ENCODE measurements at places on chromosomes 6 and 20.

DNA sequence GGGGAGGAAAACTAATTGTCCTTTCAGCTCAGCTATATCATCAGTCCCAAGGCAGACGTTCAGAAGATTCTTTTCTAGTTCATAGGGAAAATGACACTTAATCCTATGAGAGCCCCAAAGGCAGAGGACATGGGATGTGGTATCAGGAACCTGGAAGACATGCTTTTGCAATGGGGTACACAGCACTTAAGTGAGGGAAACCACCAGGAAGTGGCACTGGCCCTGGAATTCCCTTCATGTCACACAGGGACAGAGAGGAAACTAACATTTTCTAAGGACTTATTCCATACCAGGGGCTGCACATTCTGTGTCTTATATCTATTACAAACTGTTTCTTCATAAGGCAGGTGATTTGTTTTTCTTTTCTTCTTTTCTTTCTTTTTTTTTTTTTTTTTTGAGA lies 28.2 kb downstream of the VPS52 start:
- no peak for DNase-seq

GRCh38 chr6:17600527-17601385 lies 654 bp downstream of the FAM8A1 start:
- no peak for DNase-seq

- no peak for DNase-seq
These were observed 104.4 kb upstream of the BTBD3 start for GRCh38 chr20:11813106-11813890.

- DNase-seq = no peak
These were observed 27.2 kb downstream of the ARID1B start for GRCh38 chr6:156804402-156804801.

DNA sequence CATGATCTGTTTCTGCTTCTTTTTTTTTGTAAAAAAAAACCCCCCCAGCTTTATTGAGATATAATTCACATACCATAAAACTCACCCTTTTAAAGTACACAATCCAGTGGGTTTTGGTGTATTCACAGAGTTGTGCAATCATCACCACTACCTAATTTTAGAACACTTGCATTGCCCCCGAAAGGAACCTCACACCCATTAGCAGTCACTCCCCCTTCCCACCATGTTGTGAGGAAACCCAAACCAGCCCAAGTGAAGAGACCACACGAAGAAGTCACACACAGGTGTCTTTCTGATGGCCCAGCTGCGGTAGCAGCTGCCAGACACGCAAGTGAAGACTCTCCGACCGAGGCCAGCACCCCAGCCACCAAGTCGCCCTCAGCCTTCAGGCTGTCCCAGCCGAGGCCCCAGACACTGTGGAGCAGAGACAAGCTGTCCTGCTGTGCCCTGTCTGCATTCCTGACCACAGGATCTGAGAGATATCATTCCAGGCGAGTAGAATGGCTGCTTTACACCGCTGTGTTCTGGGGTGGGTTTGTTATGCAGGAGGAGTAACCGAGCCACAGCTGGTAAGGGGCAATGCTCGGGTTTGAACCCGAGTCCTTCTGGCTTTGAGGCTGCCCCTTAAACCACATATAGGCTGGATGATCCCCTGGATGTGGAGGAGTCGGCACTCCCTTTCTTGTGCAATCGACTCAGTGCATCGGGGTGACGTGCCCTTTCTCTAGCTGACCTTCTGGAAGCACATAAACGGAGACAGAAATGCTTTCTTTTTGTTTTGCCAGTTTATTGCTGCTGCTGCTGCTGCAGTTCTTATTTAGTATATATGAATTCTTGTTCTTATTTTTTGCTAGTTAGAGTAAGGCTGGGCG lies 59.1 kb upstream of the PTPN1 start:
- DNase-seq = no peak

DNA sequence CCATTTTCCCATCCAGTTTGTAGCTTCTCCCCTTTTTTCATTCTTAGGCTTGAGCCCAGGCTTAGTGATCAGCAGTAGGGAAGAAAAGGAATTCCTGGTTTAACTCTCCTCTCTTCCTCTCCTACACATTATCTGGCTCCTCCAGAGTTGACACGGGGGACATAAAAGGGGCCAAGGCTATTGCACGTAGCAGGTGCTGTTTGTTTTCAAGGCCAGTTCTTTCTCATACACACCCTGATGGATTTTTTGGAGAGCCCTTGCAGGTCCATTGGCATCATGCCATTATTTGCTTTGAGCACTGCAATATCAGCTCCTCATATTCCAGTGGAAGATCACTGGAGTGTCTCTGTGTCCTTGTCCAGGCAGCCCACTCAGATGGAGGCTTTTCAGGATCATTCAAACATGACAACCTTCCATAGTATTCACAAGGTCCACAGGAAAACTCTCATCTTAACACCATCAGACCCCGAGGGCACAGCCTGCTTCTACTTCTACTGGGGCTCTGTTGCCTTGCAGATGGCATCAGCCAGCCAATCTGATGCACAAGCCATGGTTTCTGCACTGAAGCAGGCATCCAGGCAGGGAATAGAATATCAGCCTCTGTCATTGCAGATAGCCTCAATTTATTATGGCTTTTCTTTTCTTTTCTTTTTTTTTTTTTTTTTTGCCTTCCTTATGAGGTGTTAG lies 18.8 kb downstream of the PLCB4 start:
- no peak for DNase-seq

- no peak for DNase-seq
These were observed 127.4 kb upstream of the MAP3K7 start for GRCh38 chr6:90714319-90714718.

DNA sequence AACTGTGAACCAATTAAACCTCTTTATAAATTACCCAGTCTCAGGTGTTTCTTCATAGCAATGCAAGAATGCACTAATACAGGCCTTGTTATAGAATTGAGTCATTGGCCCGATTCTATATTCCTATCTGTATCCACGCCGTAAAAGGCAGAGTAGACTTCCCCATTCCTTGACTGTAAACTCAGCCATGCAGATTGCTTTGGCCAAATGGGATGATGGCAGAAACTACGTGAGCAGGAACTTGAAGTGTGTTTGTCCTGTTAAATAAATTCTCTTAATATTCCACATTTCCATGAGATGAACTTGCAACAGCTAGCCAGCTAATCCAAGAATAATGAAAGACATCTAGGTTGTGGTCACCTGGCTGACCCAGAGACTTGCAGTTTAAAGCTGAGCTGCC lies 3.9 kb upstream of the SAYSD1 start:
- no peak for DNase-seq

DNA sequence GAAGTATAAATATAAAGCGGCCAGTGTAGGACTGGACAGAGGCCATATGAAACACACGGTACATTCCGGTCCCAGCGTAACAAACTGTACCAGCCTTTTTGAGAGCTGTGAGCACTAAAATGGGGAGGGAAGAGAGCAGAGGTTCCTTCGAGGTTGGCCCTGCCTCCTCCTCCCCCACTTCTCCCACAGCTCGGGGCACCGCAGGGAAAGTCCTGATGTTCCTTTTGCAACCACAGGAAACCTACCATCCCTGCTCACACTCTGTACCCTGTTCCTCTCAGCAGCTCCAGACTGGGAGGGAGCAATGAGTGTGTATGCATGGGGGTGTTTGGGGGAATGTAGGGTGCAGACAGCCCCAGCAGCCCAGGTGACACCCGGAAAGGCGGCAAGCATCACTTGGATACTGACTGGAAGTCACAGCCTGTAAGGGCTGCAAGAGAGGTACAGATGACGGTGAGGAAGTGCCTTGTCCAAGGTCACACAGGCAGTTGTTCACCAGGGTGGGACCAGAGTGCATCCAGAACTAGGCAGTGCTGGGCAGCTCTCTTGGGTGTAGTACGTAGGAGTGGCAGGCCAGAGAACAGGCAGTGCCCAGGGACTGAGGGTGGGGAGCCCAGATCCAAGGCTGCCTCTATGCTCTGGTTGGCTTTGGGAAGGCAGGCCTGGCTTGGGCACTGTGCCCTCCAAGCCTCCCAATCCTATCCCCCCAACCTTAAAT lies 11.0 kb upstream of the ARMC12 start:
- DNase-seq = no peak

DNA sequence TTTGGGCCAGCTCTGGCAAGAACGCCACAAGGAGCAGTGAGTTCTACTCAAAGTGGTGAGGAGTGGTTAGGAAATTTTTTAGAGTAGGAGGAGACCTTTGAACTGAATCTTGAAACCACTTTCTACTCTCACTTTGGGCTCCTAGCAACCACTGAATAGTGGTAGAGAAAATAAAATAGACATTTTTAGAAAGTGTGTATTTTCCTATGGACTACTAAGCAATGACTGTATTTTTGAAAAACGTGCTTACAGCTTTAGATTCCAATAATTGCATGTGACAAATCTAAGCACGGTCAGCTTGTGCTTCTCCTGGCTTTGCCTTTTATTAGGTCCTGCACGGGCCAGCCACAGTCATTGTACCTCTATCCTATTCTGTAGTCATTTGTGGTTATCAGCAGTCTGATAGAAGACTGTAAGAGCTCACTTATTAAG lies 8.7 kb upstream of the IFNGR1 start:
- no peak for DNase-seq

- DNase-seq = no peak
These were observed 33.4 kb downstream of the IL20RA start for GRCh38 chr6:137011406-137011805.

GRCh38 chr20:37518606-37519507 lies 2.2 kb upstream of the NNAT start:
- no peak for DNase-seq
